GM04504 (cell line): ENCODE measurements at places on chromosomes 13 and 19.

DNA sequence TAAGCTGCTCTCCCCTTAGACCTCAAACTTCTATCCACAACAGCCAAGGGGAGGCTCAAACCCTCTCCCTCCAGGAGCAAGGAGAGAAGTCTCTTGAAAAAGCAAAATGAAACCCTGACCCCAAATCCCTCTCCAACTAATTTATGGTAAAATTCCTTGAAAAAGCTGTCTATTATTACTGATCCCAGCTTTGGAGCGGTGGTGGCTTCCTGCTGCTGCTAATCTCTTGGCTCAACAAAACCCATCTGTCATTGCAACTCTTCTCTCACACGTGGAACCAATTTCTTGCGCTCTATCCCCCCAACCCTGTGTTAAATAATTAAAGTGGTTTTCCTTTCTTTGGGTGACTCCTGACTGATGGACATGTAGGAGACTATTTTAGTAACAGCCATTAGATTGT lies 64.1 kb upstream of the OXGR1 start:
- no peak for DNase-seq

DNA sequence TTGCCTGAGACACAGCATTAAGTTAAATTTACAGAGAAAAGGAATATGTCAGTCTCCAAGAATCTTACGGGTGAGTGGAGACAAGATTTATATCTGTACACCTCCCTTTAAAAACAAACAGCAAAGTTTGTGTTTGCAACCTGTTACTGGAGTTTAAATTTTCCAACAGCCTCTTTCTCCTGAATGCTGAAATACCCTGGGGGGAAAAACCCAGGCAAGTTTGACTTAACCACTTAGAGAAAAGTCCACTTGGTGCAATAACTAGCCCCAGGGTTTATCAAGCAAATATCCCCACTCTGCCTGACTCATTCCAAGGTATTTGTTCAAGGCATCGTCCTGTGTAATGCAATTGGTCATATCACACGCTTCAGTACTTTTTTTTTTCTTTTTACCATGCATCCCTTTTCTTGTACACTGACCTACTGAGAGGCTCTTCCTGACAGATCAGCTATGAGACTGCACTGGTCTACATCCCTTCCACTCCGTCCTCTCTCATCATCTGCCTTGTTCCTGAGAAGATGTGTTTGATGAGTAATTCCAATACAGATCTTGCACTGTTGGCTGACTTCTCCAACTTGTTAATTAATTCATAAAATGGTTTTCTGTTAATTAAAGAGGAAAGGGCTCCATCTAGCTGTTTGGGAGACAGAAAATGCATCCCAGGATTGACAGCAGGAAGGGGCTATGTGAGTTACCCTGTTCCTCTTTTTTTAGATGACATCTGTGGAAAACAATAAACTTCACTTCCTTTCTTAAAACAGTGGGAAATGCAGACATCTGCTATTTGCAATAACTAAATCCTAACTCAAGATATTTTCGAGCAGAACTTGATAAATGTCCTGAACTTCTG lies 212.5 kb upstream of the IRS2 start:
- DNase-seq, result no peak

- no peak for DNase-seq
Observed at GRCh38 chr13:46738055-46738454, 58.9 kb downstream of the ESD start.

GRCh38 chr13:99075268-99076191 lies 97.7 kb upstream of the DOCK9 start:
- DNase-seq, result no peak

GRCh38 chr19:55284405-55285058 lies 735 bp downstream of the BRSK1 start:
- no peak for DNase-seq

- DNase-seq, result no peak
Observed at GRCh38 chr19:4566402-4567051, 7.0 kb upstream of the SEMA6B start.

DNA sequence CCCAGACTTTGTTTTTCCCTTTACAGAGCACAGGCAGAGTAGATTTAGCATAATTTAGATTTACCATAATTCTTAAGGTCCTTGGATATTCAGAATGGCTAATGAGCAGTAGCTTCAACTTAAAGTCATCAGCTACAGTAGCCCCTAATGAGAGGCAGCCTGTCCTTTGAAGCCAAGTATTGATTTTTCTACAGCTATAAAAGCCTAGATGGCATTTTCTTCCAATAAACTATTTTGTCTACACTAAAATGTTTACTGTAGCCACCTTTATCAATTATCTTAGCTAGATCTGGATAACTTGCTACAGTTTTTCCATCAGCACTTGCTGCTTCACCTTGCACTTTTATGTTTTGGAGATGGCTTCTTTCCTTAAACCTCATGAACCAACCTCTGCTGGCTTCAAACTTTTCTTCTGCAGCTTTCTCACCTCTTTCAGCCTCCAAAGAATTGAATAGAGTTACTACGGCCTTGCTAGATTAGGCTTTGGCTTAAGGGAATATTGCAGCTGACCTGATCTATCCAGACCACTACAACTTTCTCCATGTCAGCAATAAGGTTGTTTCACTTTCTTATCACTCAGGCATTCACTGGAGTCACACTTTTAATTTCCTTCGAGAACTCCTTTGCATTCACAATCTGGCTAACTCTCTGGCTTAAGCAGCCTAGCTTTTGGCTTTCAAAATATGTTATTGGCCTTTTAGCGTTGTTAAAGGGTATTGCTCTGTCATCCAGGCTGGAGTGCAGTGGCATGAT lies 26.6 kb downstream of the BRD4 start:
- no peak for DNase-seq

DNA sequence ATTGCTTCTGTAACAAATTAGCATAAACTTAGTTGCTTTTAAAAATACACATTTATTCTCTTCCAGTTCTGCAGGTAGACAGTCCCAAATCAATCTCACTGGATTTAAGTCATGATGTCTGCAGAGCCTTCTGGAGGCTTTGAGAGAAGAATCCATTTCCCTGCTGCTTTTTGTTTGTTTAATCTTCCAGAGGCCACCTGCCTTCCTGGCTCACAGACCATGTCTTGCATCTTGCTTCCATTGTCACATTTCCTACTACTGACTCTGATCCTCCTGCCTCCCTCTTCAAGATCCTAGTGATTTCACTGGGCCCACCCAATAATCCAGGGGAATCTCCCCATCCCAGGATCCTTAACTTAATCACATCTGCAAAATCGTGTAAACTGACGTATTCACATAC lies 473.3 kb downstream of the ITGBL1 start:
- no peak for DNase-seq

GRCh38 chr19:51342631-51343569 lies 961 bp upstream of the VSIG10L start:
- DNase-seq, result no peak

DNA sequence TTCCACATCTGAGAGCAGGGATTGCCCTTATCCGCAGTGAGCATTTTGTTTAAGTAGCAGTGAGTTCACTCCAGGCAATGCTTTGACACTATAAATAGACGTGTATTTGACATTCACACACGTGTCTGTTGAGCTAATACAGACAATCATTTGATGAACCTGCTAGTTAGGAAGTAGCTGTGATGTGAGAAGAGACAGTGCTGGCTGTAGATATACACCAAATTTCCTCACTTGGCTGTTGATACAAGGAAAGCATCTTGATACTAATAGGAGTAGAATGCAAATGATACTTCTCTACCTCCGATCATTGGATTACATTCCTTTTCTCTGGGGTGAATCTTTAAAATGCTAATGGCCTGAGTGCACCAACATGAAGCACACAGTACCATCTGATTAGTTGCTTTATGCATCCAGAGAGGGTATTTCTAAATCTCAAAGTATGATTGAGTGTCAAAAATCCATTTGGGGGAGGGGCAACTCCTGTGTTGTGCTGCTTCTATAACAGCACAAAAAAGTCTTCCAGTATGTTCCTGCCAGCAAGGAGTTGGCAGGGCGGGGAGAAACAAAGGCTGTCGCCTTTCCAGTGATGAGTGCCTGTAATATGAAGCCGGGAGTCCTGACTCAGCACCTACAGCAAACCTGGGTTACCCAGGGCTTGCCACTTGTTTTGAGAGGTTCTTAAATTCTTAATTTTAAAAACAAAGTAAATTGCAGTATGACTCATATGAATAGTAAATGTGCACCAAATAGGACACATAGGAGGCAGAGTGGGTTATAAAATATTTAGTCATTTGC lies 7.0 kb downstream of the CUL4A start:
- peak; percentile 50 for DNase-seq

DNA sequence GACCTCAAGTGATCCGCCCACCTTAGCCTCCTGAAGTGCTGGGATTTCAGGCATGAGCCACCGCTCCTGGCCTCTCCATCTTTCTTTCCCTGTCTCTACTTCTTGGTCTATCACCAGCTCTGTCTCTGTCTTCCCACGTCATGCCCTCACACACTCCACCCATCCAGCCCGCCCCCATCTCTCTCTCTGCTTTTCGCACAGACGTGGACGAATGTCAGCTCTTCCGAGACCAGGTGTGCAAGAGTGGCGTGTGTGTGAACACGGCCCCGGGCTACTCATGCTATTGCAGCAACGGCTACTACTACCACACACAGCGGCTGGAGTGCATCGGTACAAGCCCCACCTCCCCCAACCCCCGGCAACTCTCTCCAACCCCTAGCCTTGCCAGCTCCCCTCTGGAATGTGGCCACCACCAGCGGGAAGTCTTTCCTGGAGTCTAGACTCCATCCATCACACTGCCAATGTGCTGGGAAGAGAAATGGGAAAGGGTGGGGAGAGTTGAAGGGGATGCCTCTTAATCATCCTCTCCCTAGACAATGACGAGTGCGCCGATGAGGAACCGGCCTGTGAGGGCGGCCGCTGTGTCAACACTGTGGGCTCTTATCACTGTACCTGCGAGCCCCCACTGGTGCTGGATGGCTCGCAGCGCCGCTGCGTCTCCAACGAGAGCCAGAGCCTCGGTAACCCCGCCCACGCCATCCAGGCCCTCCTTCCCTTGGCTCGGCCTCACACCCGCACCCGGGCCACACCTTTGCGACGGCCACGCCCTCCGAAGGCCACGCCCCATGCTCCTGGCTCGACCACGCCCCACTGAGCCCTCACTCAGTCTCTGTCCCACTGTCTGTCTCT lies 22.5 kb downstream of the LTBP4 start:
- DNase-seq, result no peak

DNA sequence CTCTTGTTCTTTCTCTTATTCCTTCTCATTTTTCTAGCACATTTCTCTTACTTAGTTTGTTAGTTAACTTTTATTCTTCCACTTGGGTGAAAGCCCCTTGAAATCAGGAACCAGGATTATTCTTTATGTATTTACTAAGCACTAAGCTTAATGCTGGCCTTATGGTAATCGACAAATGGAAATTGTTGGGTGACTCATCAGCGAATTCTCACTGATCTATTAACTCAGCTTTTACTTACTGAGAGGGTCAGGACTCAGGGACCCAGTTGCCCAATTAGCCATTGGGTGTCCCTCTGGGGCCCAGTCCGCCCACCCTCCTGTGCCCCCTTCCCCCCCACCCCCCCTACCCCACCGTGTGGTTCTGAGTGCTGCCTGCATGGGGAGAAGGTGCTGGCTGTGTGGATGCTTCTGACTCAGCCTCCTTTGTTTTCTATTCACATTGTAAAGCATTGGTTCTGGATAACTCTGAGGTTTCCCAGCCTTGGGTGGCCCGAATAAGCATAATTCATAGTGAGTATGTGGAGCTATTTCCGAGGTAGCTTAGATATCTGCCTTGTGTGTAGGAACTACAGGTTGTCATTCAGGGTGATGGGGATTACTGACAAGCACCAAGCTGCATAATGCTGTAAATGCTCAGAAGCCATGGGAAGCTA lies 240.9 kb downstream of the FGF9 start:
- no peak for DNase-seq

DNA sequence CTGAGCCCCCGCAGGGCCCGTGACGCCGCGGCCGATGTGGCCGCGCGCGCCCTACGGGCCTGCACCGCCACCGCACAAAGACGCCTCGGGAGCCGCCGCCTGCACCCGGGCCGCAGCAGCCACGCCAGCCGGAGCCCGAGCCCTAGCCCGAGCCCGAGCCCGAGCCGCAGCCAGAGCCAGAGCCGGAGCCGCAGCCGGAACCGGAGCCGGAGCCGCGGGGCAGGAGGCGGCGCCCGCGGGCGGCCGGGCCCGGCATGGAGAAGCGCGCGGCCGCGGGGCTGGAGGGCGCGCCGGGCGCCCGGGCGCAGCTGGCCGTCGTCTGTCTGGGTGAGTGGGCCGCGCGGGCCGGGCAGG lies 379 bp downstream of the LRP3 start:
- no peak for DNase-seq

DNA sequence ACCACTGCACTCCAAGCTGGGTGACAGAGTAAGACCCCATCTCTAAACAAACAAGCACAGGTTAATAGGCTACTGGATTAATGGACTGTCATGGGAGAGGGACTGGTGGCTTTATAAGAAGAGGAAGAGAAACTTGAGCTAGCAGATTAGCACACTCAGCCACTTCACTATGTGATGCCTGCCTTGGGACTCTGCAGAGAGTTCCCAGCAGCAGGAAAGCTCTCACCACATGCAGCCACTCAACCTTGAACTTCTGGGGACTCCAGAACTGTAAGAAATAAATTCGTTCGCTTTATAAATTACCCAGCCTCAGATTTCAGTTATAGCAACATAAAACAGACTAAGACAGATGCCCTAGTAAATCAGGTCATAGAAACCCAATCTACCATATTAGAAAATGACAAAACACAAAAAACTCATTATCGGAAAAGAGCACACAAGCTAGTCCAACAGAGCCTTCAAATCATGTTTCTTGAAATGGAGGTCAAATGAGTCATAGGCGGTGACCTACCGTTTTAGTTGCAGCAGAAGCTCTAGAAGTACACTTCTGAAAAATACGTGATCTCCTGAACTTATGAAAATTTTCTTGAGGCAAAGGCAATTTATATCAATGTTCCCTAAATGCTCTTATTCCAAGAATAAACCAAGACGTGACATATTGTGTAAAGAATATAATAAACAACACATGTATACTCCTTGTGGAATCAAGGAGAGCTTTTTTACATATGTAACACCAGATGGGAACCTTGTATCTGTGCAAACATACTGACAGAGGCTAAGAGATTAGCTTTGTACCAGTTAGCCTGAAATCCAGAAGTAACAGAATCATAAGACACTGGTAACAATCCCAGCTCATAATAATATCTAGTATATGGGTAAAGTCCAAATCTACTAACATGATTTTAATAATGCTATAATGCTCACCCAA lies 340.9 kb upstream of the SGCG start:
- no peak for DNase-seq

DNA sequence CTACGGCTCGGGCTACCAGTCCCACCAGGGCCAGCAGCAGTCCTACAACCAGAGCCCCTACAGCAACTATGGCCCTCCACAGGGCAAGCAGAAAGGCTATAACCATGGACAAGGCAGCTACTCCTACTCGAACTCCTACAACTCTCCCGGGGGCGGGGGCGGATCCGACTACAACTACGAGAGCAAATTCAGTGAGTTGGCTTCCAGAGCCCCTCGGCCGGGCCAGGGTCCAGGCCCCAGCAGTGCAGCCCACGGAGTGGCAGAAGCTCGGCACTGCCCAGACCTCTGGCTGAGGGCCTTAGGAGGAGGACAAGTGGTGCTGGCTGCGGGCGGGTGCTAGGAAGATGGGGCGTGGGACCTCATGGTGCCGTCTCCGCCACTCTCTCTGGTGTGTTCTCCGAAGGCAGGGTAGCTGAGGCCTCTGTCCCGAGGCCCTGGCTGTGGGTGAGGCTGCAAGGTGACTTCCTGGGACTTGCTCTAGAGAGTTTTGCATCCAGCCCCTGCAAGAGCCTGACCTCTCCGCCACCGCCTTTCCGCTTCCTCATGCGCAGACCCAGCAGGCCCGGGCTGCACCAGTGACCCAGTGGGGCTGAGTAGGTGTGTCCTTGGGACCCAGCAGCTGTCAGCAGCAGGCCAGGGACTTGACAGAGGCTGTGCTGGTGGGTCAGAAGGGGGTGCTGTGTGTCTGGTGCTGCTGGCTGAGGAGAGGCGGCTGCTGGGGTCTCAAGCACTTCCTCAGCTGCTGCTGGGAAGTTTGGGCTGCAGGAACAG lies 13.5 kb upstream of the QTRT1 start:
- no peak for DNase-seq
